GF-D8 (cell line): ENCODE measurements at places on chromosomes 6 and 20.

DNA sequence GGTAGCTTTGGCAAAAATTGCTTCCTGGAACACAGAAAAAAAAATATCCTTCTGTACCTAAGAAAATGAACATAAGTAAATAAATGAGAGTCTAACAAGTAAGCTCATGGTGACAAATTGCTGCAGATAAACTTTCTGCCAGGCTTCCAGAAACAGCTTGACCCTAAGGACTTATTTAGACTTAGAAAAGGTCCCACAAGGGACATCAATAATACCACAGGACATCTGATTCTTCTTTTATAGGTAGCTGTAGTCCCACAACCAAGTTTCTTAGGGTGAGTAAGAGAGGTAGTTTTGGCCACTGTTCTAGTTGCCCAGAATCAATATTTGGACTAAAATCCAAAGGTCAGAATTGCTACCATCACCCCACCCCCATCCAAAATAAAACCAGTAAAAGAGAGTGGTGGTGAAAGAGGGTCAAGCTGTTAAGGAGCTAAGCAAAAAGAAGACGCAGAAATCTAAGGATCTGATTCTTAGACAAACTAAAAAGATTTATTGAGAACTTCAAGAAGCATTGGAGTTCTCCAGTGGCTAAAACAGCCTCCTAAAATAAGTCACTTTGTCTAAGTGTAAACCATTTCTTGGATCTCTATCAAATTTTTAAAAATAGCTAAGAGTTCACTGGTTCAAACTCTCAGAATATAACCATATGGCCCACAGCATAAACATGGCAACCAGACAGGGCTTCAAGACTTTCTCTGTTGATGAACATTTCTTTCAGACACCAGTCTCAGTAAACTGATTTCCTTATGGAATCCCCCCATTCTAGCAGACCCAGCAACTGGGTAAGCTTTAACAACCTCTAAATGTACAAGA, 180.6 kb downstream of the PTPRK start:
- DNase-seq, result no peak

GRCh38 chr6:31094389-31094881, 17.9 kb downstream of the C6orf15 start:
- DNase-seq, result peak; percentile 13

DNA sequence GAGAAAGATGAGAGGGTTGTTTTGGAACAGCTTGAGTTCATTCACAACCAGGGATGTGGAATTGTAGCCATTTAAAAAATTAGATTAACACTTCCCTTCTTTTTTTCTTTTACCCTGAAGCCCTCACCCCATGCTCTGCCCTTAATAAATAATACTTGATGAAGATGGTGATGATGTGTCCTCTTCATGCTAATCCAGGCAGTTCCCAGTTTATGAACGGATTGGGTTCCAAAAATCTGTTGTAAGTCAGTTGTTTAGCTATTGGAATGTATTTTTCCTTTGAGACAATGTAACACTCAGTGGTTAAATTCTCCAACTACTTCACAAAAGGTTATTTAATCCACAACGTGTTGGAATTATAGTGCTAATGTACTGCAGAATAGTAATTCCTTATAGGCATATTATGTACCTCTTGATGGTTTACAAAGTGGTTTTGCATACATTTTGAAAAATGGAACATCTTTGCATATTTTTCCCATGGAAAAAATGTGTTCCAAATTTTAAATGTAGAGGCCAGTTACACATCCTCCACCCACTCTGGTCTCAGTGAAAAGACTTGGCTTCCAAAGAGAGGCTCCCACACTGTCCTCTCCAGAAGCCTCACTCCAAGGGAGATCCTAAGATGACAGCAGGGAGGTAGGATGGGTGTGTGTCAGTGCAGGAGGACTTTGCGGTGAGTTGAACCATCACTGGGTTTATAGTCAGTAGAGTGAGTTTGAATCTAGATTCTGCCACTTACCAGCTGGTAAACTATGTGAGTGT, 45.8 kb upstream of the CEP162 start:
- no peak for DNase-seq

GRCh38 chr20:8853805-8854338, 215.0 kb upstream of the PLCB4 start:
- no peak for DNase-seq

GRCh38 chr20:63009988-63010769, 3.4 kb upstream of the BHLHE23 start:
- no peak for DNase-seq

GRCh38 chr20:23061734-23062561, 12.5 kb upstream of the THBD start:
- peak; percentile 10 for DNase-seq

- DNase-seq, result no peak
These were observed 872 bp upstream of the RIMS4 start for GRCh38 chr20:44811150-44811685.

DNA sequence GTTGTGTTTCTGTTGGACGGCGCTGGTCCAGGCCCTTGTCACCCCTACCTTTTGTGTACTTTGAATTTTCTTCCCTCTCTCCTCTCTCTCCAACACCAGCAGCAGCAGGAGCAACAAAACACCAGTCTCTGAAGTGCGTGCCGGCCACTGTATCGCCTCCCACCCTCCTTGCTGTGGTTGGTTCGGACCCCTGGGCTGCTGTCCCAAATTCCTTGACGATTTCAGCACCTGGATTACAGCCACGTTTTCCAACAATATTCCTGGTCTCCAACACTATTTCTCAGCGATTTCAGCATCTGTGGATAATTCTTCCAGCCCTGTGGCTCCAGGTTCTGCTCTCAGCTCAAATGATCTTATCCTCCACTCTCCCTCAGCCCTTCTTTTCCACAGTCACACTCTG, 11.8 kb downstream of the MAS1 start:
- DNase-seq, result no peak

- no peak for DNase-seq
These were observed 67.9 kb upstream of the STX16 start for GRCh38 chr20:58583176-58583575.

GRCh38 chr20:19735446-19735845, 22.6 kb upstream of the RIN2 start:
- DNase-seq, result no peak

DNA sequence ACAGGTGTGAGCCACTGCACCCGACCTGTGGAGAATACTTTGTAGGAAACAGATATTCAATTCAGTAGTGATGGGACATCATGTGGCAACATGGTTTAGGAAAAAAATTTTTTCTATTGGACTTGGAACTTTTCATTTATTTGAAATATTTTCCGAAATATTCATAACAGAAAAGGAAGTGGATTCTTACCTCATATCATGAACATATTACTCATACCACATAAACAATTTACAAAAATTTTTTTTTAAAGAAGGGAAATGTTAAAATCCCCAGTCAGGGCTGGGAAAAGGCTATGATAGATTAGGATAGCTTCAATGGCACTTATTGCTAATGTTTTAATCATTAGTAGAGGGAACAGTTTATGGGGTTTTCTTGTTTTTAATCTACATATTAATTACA, 6.8 kb upstream of the ALDH8A1 start:
- DNase-seq, result no peak

DNA sequence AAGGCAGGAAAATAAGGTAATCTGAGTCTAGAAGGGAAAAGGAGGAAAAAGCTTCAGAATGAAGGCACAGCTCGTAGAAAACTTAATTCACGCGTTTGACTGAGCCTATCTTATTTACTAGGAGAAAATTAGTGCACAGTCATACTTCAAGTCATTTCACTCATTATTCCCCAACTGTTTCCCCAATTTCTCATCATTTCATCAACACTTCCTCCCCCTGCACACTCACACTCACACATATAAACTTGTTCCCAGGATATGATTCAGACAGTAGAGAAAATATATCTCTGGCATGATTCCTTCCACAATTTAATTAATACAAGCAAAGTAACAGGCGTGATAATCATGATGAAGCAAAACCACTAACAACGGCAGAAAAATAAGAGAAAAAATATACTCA, 94.5 kb upstream of the F13A1 start:
- DNase-seq, result no peak

GRCh38 chr20:39532205-39532604, 570.1 kb downstream of the DHX35 start:
- no peak for DNase-seq
